ENCODE measurements at places on chromosomes 12 and 14.

DNA sequence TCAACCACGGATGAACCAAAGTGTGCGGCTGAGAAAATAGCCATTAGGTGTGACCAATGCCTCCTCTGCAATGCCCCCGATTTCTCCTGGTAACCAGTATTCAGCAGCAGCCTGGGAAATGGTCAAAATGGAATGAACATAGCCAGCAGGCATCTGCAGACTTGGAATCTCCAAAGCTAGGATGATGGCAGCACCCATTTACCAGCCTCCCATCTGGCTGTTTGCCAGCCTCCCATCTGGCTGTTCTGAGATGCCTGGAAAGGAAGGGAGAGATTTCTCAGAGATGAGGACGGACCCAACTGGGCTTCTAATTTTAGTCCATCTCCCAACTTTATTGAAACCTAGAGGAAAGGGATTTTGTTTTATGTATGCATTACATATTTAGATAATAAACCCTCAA is 16.2 kb downstream of the CLMN start:
- DNase-seq = no peak

DNA sequence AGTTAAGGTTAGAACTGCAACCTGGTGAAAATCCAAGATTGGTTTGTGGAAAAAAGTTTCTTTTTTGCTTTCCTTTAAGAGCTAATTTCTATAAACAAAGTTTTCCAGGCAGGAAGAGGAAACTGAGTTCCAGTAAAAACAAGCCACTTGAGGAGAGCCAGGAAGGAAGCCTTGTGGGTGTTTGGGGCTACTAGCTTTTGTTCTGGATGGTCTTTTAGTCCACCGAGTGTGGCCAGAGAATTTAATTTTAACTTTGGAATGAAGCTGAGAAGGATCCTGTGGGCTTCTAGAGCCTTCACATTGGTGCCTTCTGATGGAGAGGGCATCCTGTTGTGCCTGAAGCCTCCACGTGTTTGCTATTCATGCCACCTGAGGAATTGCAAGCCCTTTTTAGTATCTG is 327.9 kb downstream of the C12orf75 start:
- no peak for DNase-seq

DNA sequence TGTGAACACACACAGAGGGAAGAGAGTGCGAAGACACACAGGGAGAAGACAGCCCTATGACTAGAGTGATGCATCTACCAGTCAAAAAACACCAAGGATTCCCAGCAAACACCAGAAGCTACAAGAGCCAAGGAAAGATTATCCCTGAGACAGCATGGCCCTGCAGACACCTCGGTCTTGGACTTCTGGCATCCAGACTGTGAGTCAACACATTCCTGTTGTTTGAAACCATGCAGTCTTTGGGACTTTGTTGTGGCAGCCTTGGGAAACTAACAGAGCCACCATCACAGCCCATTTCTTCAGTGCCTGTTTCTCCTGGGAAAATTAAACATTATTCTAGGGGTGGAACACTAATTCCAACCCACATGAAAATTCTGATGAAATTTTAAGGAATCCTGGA is 220.6 kb downstream of the GXYLT1 start:
- DNase-seq = peak; percentile 34

GRCh38 chr12:13465635-13466034 is 269.1 kb downstream of the EMP1 start:
- peak; percentile 13 for DNase-seq

DNA sequence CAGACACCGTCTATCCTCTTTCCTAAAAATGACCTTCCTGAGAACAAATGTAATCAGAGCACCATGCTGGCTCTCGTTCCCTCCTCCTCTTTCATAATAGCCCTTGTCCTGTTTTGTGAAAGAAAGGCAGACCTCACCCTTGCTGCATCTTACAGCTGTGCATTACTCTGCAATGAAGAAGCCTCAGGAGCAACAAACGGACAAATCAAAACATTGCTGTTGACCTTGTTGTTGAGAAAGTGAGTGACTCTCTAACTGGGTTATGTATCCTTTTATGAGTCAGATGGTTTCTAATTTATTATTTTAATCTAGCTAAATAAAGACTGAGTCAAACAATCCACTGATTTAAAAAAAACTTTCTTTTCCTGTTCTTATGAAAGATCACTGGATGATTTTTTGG is 180.9 kb downstream of the RPS29 start:
- peak; percentile 75 for DNase-seq
